ENCODE measurements at places on chromosomes 5 and 9. TPM values are rescaled to one million over a fixed set of nuclear protein-coding genes. Genes with fewer than 3 reads are reported as not detected.

Gene ANKRD31
- 0.59 TPM for total RNA-seq

Gene NTRK2
- total RNA-seq = not detected

Gene C5orf46
- total RNA-seq = not detected

Gene TLX3
- 0.83 TPM for total RNA-seq

Gene IER5L
- 0.90 TPM for total RNA-seq

Gene OR1B1
- total RNA-seq = not detected

Gene GPR150
- not detected for total RNA-seq

Gene STOML2
- total RNA-seq = 210 TPM

Gene GLRA1
- not detected for total RNA-seq

Gene CACNA1B
- total RNA-seq = 10.4 TPM

Gene OBP2B
- total RNA-seq = not detected

Gene SLC34A3
- total RNA-seq = not detected

DNA sequence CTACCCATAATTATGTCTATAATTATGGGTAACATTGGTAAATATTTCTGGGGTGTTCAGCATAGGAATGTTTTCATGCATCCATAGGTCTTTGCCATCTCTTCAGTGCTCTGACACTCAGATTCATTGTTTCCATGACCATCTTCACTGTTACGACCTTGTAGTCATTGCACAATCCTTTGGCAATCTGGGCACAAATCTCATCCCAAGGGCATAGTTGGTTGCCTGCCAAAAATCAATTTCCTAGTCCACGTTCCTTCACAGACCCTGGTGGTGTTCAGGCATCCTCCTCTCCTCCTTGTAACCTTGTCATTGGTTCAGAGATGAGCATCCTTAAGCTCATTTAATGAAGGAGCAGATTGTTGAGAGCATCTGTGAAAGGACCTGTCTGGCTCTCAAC lies 1400.7 kb downstream of the CDH12 start:
- no peak for DNase-seq

DNA sequence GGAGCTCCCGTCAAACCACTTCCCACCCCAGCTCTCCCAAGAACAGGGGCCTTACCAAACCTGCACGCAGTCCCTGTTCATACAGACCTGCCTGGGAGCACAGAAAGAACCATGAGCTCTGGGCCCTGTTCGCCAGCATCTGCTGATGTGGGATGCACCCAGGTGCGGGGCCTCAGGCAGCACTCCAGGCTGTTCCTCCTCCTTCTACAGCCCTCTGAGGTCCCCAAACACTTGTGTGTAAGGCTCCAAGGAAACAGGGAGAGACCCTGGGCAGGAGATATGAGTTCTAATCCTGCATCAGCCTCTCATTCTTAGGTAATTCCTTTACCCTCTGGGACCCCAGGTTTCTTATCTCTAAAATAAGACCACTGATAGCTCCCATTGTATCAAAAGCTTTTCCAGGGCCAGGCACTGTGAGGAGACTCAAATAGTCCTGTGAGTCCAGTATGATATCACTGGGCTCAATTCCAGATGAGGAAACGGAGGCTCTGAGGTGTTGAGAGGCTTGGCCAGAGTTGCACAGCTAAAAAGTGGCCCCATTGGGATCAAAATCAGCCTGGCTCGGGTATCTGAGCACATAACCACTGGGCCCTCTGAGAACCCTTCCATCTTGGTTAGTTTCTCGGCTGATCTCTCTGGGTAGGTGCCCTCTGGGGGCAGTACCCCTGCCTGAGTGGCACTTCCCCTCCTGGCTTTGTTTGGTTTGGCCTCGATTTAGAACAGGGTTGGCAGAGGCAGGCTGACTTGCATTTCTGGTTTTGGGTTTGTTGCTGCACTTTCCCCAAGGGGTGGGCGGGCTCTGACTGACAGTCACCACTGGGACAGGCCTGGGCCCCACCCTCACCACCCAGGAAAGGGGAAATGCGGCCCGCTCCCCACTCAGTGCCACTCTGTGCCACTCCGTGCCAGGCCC lies 116.8 kb downstream of the RGS3 start:
- no peak for DNase-seq

- DNase-seq = no peak
Measured at GRCh38 chr9:113375057-113376023, 1.4 kb downstream of the HDHD3 start.

GRCh38 chr9:87556821-87557220 lies 59.2 kb downstream of the DAPK1 start:
- DNase-seq = no peak

DNA sequence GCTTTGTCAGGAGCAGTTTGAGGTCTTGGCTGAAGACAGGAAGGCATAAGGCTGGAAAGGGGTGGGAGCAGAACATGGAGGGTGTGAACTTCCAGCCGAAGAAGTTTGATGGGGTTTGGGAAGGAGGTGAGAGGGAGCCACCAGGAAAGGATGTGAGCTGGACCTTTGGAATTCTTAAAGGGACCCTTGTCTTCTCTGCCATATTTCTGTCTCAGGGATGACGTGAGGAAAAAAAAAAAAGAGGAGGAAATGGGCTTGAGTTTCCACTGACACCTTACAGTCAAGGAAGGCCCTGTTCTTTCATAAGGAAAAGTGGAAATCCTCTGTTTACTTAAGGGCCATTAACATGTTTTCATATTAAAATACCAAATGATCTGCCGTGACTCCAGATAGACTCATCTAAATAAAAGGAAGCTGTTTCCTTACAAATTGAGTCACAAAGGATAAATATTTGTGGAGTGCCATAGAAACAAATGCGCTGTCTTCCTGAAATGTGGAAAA lies 132.1 kb downstream of the PALM2AKAP2 start:
- DNase-seq = no peak

- peak; percentile 82 for DNase-seq
Measured at GRCh38 chr5:139668064-139668880, 20.1 kb downstream of the CXXC5 start.

GRCh38 chr5:7827610-7828009 lies 23.3 kb downstream of the CFAP90 start:
- no peak for DNase-seq

DNA sequence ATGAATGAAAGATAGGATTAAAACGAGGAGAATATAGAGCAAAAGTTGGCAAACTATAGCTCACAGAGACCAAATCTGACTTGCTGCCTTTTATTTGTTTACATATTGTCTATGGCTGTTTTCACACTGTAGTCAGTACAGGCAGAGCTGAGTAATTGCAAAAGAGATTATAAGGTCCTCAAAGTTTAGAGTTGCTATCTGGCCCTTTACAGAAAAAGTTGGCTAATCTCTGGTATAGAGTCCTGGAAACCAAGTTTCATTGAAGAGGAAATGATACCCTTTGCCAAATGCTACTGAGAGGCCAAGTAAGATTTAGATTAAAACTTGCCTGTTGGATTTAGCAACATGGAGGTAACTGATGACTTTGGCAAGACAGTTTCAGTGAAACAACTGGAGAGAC lies 36.0 kb downstream of the LYRM7 start:
- DNase-seq = no peak

GRCh38 chr9:134198791-134199190 lies 34.4 kb upstream of the RNU6ATAC start:
- DNase-seq = no peak

- DNase-seq = no peak
Measured at GRCh38 chr9:120383611-120383998, 196.4 kb downstream of the CDK5RAP2 start.

- DNase-seq = no peak
Measured at GRCh38 chr9:21294904-21295538, 10.1 kb downstream of the IFNA5 start.

GRCh38 chr5:28234356-28234968 lies 1196.1 kb upstream of the CDH9 start:
- no peak for DNase-seq

DNA sequence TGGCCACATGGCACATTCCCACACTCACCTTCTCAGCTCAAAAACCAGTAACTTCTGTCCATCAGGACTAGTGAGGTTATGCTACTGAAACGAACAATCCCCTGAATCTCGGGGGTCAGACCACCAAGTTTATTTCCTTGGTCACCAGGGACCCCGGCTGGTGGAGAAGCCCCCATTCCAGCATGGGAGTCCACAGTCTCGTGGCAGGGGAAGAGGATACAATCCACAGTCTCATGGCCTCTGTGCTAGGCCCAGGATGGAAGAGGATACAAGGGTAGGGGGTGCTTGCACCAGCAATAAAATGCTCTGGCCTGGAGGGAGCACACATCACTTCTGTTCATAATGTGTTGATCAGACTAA lies 7.4 kb upstream of the CARD19 start:
- no peak for DNase-seq

- DNase-seq = no peak
Measured at GRCh38 chr5:33671700-33672291, 220.0 kb downstream of the ADAMTS12 start.

- no peak for DNase-seq
Measured at GRCh38 chr5:133520062-133520461, 92.3 kb downstream of the FSTL4 start.

- no peak for DNase-seq
Measured at GRCh38 chr9:5626727-5627634, 1.9 kb upstream of the RIC1 start.

- DNase-seq = peak; percentile 61
Measured at GRCh38 chr9:4117835-4118610, 181.8 kb downstream of the GLIS3 start.

DNA sequence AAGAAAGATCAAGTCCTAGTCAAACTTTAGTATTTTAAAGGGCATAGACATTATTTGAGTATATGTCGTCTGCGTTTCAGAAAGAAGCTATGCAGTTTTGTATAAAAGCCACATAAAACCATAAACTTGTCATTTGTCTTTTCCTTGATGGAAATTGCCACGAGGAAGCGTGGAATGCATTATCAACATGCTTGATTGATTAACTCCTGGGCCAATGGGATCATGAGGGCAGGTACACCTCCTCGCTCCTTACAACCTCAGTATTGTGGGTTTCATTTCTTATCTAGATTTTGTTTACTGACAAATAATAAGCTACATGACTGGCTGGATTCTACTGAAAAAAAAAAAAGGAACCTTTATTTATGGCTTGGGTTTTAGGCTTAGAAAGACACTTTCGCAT lies 122.5 kb upstream of the RFX3 start:
- peak; percentile 31 for DNase-seq

GRCh38 chr5:143275512-143276363 lies 127.7 kb downstream of the NR3C1 start:
- no peak for DNase-seq

DNA sequence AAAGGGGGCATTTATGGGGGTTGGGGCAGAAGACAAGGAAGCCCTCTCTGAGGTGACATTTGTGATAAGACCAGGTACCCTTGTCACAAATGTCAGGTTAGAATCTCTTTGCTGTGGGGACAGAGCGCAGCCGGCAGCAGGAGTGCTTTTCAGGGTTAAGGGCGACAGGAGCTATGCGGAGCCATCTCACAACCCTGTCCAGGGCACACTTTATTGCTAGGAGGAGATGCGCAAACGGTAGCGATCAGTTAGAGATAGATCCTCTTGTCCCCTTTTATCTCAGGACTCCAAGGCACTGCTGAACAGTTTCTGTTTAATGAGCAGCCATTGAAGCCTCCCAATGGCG lies 438 bp upstream of the LAMC3 start:
- no peak for DNase-seq

- no peak for DNase-seq
Measured at GRCh38 chr5:147404706-147405105, 105.2 kb downstream of the DPYSL3 start.

DNA sequence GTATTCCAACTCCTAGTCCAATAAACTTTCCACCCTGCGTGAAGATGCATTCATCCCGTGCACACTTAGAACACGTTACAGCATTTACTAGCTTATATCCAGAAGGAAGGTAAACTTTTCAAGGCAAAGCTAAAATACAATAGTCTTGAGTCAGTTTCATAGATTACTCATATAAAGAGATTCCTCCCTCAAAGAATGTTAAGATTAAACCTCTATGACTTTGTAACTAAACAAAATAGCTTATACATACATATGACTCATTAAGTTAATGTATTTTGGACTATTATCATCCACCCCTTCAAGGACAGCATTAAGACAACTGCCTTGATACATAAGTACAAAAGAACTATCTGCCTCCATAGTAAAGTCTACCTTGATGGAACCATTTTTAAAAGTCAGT lies 36.1 kb downstream of the TLE1 start:
- DNase-seq = no peak

DNA sequence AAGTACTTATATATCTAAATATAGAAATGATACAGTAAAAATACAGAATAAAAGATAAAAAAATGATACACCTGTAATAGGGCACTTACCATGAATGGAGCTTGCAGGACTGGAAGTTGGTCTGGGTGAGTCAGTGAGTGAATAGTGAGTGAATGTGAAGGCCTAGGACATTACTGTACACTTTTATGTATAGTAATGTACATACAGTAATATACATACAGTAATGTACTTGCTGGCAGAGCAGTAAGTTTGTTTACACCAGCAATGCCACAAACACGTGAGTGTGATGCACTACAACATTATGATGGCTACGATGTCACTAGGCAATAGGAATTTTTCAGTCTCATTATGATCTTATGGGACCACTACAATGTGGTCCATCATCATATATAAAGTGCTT lies 34.2 kb downstream of the SUSD1 start:
- DNase-seq = no peak

- no peak for DNase-seq
Measured at GRCh38 chr9:121574774-121575519, 75.3 kb upstream of the GGTA1 start.

GRCh38 chr9:37035648-37036370 lies 1.7 kb upstream of the PAX5 start:
- DNase-seq = peak; percentile 76

- DNase-seq = no peak
Measured at GRCh38 chr9:4324513-4324912, 24.6 kb upstream of the GLIS3 start.

- peak; percentile 59 for DNase-seq
Measured at GRCh38 chr5:170651604-170652277, 131.8 kb upstream of the GABRP start.

DNA sequence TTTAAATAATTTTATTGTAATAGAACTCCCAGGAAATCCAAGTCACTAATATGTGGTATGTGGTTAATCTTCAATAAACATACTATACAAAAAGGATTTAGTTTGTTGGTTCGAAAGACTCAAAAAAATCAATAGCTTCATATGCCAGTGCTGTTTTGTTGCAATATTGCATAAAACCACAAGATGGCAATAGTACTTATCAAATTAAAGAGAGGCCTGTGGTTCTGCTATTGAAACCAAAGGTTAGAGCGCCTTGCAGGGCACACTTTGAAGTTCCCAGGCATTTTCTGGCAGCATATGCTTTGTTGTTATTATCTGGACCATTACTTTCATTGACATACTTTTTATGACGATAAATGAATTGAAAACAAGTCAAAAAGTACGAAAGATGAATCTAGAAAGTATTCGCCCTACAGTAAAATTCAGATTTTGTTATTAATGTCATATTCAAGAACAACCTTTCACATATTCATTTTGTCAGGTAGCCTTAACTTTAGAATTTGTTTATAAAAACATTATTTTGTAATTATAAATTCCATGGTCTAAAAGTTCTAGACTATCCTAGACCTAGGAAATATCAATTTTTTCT lies 316.3 kb downstream of the MCTP1 start:
- DNase-seq = peak; percentile 88
